ENCODE measurements at places on chromosomes 3 and 15.

DNA sequence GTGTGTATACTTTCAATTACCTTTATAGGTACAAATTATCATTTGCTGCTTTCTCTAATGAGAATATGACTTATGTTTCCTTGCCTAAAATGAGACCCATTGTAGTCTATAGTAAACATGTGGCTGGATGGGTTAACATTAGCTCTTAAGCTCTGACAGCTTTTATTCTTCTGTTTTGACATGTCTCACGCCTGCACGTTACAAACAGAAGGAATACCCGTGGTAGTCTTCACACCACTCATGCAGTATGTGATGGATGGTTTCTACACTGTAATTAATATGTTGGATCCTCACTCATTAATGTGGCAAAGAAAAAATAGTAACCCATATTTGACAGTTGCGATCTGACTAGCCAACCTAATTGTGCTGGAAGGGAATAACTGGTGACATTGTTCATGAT, 133.4 kb upstream of the MITF start:
- DNase-seq, result no peak

GRCh38 chr3:147371140-147371539, 35.2 kb downstream of the ZIC4 start:
- DNase-seq, result no peak

DNA sequence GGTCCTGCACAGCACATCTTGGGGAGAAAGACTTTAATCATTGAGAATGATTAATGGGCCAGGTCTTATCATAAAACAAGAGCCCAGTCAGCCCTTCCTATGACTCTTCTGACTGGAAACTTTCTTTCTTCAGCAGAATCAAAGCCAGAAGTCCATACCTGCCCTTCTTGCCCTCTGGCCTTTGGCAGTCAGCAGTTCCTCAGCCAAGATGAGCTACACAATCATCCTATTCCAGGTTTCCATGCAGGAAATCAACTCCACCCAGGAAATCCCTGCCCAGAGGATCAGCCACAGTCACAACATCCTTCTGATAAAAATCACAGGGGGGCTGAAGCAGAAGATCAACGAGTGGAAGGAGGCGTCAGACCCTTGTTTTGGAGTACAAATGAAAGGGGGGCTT, 26.9 kb downstream of the ZNF589 start:
- DNase-seq, result no peak

GRCh38 chr3:154642145-154642544, 212.2 kb upstream of the GPR149 start:
- DNase-seq, result no peak

- no peak for DNase-seq
Measured at GRCh38 chr15:39269821-39270220, 311.1 kb upstream of the THBS1 start.

DNA sequence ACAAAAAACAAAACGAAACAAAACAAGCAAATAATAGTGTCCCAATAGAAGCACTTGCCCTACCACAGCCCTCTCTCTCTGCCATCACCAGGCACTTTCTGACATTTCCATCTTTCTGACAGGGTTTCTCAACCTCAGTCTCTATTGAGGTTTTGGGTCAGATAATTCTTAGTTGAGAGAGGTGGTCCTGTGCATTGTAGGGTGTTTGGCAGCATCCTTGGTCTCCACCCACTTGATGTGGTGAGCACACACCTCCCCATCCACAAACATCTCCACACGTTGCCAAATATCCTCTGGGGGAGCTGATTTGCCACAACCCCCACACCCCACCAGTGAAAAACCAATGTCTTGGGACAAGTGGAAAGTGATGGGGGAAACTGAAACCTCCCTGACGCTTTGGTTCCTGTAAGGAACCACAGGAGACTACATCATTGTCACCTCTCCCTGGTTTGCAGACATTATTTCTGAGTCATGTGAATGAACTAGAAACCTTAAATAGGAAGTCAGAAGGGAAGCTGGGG, 733.7 kb upstream of the CFAP20DC start:
- DNase-seq, result no peak

DNA sequence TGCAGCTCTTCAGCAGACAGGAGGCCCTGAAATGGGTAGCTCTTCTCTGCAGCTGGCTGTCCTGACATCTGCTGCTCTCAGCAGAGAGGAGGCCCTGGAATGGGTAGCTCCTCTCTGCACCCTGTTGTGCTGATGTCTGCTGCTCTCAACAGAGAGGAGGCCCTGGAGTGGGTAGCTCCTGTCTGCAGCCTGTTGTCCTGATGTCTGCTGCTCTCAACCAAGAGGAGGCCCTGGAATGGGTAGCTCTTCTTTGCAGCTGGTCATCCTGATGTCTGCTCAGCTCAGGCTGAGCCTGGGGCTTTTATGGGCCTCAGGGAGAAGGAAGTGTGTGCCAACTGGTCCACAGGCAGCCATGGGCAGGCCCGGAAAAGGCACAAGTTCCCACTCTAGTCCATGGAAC, 66.6 kb downstream of the PIK3CB start:
- no peak for DNase-seq

DNA sequence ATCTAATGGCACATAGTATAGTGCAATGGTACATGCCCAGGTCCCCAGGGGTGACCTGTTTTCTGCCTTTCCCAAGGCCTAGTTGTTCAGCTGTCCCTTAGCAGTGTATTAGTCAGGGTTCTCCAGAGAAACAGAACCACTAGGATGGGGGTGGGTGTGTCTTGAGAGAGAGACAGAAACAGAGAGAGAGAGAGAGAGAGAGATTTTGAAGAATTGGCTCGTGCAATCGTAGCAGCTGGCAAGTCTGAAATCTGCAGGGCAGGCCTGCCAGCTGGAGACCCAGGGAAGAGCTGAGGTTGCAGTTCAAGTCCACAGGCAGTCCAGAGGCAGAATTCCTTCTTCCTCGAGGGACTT, 90.6 kb upstream of the RNF7 start:
- no peak for DNase-seq

- no peak for DNase-seq
Measured at GRCh38 chr3:31181661-31182060, 287.2 kb upstream of the GADL1 start.

DNA sequence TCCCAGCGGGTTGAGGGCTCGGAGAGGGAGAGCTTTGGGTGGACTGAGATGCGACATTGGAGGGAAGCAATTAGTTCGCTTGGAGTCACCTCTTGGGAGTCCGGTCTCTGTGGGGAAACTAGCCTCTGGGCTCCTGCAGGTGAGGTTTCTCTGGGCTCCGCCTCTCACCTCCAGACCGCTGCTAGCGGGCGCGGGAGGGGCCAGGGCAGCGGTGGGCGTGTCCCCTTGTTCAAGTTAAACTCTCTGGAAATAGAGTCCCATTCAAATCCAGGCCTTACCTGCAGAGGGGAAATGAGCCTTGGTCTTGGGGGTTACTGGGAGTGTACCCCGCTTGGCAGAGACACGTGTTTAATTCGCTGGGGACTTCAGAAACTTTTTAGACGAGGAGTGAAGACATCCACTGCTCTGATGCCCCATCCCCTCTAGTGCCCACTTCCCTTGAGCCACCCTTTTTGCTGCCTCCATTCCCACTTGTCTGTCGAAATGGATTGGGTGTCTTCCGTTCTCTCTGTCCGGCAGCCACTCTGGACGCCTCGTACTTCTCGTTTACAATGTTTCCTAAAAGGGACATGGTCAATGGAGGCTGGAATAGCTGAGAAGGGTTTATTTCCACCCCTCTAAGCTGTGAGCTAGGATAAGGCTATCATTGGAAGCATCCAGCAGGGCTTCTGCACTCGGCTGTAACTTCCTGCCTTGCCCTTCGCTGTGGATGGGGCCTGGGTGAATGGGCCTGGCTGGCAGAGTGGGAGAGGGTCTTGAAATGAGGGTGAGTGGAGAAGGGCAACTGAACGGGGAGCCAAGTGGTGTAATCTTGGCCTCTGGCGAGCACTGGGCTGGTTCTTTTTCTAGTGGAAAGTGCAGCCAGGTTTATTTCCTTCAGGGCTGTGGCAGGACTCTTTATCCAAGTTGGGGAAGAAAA, 1.1 kb downstream of the MITF start:
- peak; percentile 50 for DNase-seq

GRCh38 chr3:165210727-165211126, 14.5 kb upstream of the SLITRK3 start:
- DNase-seq, result no peak

DNA sequence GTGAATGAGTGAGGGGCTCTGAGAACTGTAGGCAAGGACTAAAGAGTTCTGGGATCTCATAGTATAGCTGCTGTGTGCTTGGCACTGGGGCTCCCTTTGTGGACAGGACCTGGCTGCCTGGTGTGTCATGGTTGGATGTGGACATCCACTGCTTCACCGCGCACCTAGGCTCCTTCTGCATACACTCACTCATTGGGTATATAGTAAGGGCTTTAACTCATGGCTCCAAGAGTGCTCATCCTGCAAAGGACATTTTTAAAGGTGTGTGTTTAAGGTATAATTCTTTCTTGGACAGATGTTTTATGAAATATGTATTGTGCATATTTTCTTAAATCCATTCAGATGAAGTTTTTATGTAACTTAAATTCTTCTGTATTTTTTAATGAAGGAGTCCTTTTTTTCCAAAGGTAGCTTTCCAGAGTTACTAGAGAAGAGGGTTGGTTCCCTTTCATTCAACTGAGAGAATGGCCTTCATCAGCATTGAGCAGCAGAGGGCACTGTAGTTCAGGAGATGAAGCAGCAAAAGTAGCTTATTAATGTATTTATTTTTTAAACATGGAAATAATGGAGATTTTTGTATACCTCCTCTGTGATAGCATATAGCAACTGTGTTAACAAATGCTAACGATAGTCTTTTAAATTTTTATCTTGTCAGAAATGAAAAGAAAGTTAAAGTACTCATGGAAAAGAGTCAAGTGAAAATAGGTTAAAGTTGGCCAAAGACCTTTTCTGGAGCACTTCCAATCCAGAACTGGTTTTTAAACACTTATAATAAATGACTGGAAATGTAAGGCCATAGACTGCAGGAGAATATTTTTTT, 25.2 kb downstream of the OXNAD1 start:
- peak; percentile 40 for DNase-seq

DNA sequence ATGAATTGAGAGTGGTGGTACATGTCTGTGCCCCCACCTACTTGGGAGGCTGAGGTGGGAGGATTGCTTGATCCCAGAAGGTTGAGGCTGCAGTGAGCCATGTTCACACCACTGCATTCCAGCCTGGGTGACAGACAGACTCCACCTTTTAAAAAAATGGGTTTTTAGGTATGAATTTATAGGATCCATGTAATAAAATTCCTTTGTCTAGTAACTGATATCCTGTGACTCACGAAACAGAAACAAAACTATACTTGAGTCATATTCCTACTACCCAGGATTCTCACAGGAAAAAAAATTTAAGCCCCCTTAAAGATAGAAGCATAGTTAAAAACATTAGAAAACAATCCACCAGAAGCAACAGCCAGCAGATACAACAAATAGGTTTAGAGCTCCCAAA, 10.0 kb upstream of the CRTC3 start:
- DNase-seq, result peak; percentile 16

DNA sequence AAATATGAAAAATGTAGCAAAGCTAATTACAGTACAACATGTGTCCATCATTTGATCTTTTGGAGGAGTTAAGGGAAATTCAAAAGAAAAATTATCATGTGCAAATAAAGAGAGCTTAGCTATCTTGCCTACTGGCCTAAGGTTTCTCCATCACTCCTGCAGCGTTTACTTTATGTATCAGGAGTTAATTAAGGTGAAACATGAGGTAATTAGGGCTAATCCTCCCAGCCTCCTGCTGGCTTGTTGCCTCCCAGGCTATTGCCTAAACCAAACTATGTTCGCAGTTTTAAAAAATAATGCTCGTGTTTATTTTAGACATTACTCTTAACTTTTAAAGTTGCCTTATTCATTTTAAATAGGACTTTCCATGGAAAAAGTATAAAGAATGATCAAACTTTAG, 367.5 kb downstream of the ROBO2 start:
- DNase-seq, result no peak

DNA sequence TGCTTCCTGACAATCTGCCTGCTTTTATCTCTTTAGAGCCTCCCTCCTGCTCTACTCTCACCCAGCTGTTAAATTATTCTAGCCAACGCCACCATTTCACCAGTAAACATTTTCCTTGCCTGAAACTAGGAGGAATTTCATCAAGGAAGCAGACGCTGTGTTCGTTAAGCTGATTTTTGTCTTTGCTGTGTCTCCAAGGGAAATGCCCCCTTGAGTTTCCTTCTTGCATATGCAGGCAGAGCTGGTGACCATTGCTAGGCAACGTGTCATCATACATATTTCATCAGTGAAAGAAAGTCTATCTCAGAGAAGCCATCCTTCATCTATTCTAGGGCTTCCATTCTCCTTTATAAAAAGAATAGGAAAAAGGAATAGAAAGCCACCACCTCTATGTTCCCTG, 87.0 kb upstream of the ST8SIA2 start:
- peak; percentile 24 for DNase-seq

DNA sequence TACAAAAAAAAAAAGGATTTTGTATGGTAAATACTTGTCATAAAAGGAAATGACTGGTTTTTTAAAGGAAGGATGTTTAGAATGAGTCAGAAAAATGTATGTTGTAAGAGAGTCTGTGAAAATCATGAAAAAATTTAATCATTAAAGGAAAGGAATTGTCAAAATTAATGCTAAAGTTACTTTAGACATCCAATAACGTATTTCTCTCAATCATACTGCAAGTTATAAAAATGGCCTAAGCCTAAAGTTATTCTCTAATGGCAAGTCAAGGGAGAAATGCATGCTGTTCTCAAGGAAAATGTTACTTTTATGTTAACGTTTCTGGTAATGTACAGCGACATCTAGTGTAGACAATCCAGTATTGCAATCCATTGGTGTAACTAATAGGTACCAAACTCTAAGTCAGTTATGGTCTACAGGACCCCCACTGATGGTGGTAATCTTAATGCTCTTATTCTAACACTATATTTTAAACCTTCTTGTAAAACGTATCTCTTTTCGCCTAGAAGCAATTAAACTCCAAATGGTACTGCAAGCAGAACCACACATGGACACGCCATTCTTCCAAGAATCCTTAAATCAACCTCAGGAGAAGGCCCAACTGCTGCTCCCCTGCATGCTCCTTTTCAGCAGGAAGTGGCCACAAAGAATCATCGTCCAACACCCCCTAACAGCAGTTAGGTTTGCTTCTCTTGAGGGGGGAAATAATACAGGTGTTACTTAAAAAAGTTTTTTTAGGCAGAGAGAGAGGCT, 35.2 kb downstream of the NCEH1 start:
- DNase-seq, result peak; percentile 22

- no peak for DNase-seq
Measured at GRCh38 chr3:124829819-124830554, 57.2 kb downstream of the ITGB5 start.

DNA sequence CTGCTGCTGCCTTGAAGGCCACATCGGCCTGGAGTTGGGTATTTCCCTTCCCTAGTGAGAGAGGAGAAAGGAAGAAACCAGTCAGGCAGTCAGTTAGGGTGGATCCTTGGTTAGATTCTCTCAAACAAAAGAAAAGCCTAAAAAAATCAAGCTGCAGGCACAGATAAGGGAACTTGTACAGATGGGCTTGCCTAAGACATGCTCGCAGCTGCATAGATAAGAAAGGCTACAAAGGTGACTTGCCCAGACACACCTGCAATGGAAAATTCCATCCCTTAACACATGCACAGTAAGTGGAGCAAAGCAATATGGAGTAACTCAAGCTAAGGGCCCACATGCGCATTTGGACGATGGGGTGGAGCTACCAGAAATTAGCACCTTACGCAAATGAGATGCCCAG, 199.7 kb upstream of the ARPP21 start:
- DNase-seq, result no peak

- no peak for DNase-seq
Measured at GRCh38 chr3:134161898-134162615, 88.6 kb downstream of the RYK start.

All from urothelium cell line (cell line).